Brain microvascular endothelial cell (primary cell): ENCODE measurements at places on chromosomes 11 and 22.

- no peak for DNase-seq
Observed at GRCh38 chr11:123194337-123195187, 486 bp downstream of the CLMP start.

- no peak for DNase-seq
Observed at GRCh38 chr11:83510530-83511460, 224.6 kb upstream of the CCDC90B start.

DNA sequence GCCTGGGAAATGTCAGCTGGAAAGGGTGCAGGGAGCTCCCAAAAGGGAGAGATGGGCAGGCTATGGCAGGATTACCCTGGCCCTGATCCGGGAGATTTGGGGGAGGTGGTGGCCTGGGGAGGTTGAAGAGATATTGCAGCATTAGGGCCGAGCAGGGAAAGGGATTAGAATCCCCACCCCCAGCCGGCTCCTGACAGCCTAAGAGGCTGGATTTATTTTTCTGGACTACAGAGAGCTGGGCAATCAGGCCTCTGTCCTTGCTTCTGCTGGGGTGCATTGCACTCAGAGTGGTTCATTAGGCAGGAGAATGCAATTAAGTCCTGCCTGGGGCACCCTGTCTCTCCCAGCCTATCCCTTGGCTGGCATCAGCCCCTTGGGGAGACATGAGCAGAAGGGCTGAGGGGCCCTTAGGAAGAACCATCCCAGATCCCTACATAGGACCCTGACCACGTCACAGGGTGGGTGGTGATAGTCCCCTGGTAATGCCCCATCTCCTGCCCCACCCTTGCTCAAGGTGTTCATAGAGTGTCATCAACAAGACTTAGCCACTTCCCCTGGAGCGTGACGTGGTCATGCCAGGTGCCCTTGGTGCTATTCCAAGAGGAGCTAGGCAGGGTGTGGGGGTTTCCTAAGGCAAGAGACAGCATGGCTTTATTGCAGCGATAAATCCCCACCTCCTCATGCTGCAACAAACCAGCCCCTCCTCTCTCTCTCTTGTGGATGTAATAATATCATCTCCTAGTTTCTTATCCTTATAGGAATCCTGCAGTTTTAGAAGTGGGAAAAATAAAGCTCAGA, 38.4 kb upstream of the KLHL35 start:
- DNase-seq, result no peak

- DNase-seq, result no peak
Observed at GRCh38 chr11:18684267-18684666, 14.3 kb upstream of the TMEM86A start.

- DNase-seq, result no peak
Observed at GRCh38 chr11:125585487-125585886, 7.2 kb upstream of the STT3A start.

DNA sequence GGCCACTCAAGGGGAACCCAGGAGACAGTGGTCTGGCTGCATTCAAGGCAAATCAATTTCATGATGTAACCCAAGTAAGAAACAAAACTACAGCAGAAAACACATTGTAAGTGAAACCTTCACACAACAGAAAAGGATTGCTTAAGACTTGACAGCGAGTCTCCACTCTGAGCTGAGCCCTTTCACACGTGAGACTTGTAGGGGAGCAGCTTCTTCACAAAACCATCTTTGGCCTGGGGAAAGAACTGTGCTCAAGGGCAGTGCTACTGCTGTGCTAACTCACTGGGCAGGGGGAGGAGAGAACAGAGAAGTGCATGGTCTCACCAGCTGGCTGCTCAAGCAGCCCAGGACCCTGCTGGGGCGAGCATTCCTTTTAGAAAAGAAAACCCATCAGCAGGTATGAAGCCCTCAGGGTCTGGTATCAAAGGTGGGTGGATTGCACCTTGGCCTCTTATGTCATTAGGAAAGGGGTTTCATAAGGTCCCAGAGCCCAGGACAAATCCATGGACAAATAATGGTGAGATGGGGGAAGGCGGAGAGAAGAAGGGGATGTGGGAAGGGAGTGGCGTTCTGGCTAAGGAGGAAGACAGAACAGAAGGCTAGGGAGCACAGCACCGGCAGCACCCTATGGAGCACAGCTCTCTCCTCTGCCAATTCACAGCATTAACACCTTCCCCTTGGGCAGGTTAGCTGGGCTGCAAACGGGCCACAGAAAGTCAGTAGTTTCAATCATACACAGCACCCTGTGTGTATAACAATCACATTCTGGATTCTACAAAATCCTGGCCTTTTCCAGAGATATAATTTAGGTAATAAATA, 20.6 kb upstream of the RAPSN start:
- DNase-seq, result no peak

DNA sequence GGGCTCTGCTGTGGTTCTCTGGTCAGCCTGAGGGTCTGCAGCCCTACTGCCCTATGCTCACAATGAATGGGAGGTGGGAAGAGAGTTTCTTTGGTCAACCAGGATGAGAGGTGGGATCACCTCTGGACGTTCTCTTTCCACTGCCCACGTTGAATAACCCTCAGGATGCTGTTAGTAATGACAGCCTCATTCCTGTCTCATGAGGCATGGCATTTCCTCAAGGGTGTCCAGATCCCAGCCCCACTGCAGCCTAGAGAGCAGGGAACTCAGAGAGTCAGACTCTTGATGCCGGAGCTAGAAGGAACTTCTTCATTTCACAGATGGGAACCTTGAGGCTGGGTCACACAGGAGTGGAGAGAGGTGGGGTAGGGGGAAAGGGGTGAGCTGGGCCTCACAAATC, 196.0 kb downstream of the CEP164 start:
- peak; percentile 38 for DNase-seq

GRCh38 chr11:66843776-66844495, 695 bp downstream of the RCE1 start:
- no peak for DNase-seq

GRCh38 chr22:25845985-25846745, 104.2 kb downstream of the MYO18B start:
- peak; percentile 3 for DNase-seq

DNA sequence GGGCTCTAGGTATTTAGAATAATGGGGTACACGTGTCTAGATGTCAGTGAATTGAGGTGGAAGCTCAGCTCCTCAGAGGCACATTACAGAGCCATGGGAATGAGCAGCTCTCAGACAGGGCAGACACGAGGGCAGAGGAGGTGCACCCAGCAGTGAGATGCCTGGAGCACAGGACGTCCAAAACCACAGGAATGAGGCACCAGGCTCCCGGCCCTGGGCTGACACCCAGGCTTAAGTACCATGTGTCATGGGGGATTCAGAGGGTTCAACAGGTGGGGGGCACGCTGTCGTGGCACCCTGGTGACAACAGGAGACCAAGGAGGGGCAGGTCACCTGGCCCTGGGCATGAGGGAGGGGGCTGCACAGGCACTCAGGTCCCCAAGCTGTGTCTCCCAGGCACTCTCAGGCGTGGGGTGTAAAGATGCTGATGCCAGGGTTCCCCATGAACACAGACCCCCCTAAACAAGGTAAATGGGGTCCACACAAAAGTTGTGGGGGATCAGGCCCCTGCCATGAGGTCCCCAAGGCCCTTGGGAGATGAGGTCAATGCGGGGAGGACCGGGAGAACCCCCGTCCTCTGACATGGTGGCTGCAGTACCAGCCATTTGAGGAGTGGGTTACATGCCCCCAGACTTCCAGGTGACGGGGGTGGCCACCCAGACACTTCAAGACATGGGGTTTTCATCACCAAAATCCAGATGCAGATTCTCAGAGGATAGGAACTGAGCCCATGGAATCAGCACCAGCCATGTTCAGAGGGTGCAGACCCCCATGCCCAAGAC, 5.6 kb upstream of the SYT8 start:
- DNase-seq, result peak; percentile 25

- no peak for DNase-seq
Observed at GRCh38 chr11:67639438-67639859, at the start of gene TBX10. Gene TBX10 (minus strand): TSS chr11:67639763. CDS start chr11:67639472, 291 bp downstream.

GRCh38 chr11:86571273-86571948, 101.0 kb downstream of the ME3 start:
- no peak for DNase-seq

- DNase-seq, result peak; percentile 77
Observed at GRCh38 chr11:122628810-122629555, 26.5 kb upstream of the UBASH3B start.

DNA sequence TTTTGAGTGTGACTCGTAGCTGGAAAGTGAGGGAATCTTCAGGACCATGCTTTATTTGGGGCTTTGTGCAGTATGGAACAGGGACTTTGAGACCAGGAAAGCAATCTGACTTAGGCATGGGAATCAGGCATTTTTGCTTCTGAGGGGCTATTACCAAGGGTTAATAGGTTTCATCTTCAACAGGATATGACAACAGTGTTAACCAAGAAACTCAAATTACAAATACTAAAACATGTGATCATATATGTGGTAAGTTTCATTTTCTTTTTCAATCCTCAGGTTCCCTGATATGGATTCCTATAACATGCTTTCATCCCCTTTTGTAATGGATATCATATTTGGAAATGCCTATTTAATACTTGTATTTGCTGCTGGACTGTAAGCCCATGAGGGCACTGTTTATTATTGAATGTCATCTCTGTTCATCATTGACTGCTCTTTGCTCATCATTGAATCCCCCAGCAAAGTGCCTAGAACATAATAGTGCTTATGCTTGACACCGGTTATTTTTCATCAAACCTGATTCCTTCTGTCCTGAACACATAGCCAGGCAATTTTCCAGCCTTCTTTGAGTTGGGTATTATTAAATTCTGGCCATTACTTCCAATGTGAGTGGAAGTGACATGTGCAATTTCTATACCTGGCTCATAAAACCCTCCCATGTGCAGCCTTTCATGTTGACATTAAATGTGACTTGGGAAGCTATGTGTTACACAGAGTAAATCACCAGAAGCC, 11.0 kb downstream of the OR51E1 start:
- DNase-seq, result no peak

DNA sequence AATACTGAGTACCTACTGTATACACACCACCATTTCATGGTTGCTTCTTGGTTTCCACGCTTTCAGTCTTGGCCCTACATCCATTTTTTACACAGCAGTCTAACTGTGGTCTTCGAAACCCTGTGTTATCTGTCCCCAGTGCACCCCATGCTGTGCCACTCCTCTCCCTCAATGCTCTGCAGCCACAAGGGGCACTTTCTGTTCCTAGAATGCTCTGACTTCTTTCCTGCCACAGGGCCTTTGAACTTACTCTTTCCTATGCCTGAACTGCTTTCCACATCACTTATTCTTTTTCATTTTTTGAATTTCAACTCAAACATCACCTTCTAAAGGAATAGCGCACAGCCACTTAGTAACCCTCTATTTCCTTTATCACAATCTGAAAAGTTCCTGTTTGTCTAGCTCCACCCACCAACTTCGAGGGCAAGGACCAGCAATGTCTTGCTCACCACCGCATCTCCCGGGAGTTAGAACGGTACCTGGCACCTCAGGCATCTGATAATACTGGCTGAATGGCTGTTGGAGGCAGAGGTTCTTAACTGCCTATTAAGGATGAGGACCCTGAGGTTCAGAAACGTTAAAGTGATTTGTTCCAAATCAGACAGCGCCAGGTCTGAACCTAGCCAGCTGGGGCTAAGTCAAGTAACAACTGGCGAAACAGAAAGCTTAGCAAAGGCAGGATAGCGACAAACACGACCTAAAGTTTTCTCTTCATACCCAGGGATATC, 568 bp downstream of the ALG8 start:
- peak; percentile 28 for DNase-seq

DNA sequence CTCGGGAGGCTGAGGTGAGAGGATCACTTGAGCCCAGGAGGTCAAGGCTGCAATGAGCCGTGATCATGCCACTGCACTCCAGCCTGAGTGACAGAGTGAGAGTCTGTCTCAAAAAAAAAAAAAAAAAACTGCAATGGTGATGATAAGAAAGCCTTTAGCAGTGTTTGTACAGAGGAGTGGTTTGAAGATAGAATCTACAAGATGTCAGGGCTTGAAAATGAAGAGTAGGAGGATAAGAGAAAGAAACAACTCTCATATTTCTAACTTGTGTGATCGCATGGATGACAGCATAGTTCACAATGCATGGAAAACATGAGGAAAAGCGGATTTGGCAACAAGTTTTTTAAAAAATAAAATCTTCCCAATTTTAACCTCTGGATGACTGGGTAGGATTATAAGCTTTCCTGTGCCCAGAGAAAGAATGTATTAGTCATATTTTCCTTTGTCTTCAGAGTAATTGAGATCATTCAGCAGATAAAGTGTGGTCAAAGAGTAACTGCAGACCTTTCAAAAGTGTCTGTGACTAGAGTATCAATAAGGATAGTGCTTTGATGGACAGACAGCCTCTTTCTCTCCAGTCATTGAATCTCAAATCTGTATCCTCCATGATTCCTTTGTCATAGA, 328.1 kb downstream of the CASP12 start:
- DNase-seq, result peak; percentile 7

DNA sequence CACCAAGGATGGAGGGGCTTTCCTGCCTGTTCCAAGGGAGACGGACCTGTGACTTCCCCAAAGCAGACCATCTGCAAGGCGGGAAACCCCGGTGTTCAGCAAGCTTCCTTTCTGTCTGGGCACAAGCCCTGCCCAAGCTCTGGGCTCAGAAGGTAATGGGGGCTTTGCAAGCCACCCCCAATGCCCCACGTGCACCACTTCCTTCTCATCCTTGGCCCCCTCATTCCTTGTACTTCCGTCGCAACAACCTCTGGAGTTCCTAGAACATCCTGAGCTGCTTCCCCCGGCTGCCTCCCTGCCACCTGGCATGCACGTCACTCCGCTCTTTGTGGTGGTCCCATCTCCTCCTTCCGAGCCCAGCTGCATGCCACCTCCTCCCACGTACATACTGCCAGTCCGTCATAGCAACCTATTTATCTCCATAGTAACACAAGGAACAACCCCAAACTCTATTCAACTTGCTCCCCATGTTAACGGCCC, 3.9 kb downstream of the MYEOV start:
- DNase-seq, result peak; percentile 41

GRCh38 chr11:134660416-134660815, 248.4 kb upstream of the B3GAT1 start:
- no peak for DNase-seq

GRCh38 chr22:29306835-29307595, 565 bp downstream of the GAS2L1 start:
- DNase-seq, result peak; percentile 55

- DNase-seq, result no peak
Observed at GRCh38 chr11:88623531-88623930, 286.0 kb upstream of the CTSC start.

- no peak for DNase-seq
Observed at GRCh38 chr11:12789596-12790215, 115.5 kb downstream of the TEAD1 start.

- DNase-seq, result peak; percentile 14
Observed at GRCh38 chr22:20523086-20523983, 15.9 kb downstream of the MED15 start.

DNA sequence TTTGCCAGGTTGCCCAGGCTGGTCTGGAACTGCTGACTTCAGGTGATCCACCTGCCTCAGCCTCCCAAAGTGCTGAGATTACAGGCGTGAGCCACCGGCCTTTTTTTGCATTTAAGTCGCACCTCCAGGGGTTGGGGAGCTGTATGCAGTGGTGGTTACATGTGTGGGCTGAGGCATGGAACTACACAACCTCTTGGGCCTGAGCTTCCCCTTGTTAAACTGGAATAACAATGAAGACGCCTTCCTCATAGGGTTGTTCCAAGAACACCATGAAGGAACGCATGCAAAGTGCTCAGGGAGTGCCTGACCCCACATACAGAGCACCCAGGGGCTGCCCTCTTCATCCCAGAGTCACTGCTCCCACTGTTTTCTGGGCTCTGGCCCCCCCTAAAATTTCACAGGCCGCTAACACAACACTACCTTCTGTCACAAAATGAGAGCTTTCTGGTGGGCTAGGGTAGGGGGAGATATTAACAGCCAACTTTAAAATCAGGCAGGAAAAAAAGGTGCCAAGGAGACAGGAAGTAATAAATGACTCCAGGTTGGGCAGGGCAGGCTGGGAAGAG, 1.3 kb upstream of the FAM118A start:
- no peak for DNase-seq

GRCh38 chr22:23415490-23415851, 164.6 kb downstream of the IGLL1 start:
- DNase-seq, result no peak
